ENCODE measurements at places on chromosomes 16 and 17.
A peak's percentile ranks its signal among the peaks of the same experiment; 100 is the strongest.

GRCh38 chr17:64028874-64029464 is 8.5 kb upstream of the ICAM2 start:
- peak; percentile 82 for DNase-seq

GRCh38 chr17:38970804-38971203 is 3.6 kb upstream of the FBXO47 start:
- DNase-seq, result no peak

DNA sequence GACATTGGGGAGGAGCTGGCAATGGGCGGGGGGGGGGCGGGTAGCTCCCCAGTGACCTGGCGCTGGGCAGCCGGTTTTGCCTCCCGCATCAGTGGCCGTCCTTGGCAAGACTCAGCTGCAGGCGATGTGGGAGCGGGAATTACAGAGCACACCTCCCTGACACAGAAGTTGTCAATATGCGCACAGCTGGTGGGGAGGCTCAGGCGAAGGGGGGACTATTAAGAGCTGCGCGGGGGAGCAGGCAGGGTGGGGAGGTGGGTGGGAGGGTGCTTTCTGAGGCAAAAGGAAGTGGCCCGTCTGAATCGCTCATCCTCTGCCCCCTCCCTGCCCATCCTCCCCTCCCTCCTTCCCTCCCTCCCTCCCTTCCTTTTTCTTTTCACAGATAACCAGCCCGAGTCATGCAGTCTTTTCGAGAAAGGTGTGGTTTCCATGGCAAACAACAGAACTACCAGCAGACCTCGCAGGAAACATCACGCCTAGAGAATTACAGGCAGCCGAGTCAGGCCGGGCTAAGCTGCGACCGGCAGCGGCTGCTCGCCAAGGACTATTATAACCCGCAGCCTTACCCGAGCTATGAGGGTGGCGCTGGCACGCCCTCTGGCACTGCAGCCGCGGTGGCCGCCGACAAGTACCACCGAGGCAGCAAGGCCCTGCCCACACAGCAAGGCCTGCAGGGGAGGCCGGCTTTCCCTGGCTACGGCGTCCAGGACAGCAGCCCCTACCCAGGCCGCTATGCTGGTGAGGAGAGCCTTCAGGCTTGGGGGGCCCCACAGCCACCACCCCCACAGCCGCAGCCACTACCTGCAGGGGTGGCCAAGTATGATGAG is 44.0 kb downstream of the SREBF1 start:
- DNase-seq, result no peak

DNA sequence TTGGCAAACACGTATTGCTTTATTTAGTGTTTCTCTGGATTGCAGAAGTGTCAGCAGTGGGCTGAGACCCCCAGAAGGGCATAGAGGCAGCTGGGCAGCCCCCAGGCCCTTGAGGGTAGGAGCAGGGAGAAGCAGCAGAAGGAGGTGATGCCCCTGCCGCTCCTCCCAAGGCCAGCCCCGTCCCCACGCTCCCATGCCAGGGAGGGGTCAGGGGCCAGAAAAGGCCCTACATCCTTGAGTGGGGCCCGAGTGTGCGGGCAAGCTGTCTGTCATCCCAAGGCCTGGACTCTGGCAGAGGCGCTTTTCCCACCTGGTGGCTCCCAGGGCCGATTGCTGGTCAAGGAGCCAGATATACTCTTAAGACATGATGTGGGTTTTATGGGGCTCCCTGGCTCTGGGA is 8.2 kb upstream of the CRK start:
- DNase-seq, result no peak

GRCh38 chr17:72233986-72234385 is 113.2 kb downstream of the SOX9 start:
- DNase-seq, result no peak
